ENCODE measurements at places on chromosomes 3 and 15.

GRCh38 chr15:67587331-67587730, 44.8 kb downstream of the MAP2K5 start:
- no peak for DNase-seq

DNA sequence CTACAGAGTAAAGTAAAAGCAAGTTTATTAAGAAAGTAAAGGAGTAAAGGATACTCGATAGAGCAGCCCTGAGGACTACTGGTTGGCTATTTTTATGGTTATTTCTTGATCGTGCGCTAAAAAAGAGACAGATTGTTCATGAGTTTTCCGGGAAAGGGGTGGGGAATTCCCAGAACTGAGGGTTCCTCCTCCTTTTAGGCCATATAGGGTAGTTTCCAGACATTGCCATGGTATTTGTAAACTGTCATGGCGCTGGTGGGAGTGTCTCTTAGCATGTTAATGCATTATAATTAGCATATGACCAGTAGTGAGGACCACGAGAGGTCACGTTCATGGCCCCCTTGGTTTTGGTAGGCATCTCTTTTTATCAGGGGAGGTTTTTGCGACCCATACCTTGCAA, 213.1 kb downstream of the OSBPL10 start:
- DNase-seq, result no peak

GRCh38 chr3:180680097-180680430, 775 bp upstream of the CCDC39 start:
- no peak for DNase-seq

GRCh38 chr3:195583831-195584542, at the start of gene APOD:
Gene APOD, minus strand, starts transcription at chr3:195583940. Its CDS starts 4,479 bp downstream, at chr3:195579461.
- peak; percentile 36 for DNase-seq

GRCh38 chr3:42173307-42173706, 82.2 kb downstream of the TRAK1 start:
- no peak for DNase-seq

DNA sequence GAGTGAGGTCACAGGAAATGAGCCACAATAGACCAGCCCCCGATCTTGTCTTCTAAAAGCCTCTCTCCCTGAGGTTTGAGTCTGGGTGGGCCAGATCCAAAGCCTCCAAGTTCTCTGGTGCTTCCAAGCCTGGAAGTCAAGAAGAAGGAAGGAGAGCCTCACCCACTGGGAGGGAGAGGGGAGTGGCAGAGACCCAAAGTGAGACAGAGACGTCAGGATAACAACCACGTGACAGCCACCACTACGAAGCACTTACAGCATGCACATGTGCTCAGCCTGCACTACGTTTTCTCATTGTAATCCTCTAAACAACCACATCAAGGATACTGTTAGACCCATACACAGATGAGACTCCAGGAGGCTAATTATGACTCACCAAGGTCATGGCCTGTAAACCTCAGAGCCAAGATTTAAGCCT, 197.3 kb upstream of the LINGO1 start:
- no peak for DNase-seq

DNA sequence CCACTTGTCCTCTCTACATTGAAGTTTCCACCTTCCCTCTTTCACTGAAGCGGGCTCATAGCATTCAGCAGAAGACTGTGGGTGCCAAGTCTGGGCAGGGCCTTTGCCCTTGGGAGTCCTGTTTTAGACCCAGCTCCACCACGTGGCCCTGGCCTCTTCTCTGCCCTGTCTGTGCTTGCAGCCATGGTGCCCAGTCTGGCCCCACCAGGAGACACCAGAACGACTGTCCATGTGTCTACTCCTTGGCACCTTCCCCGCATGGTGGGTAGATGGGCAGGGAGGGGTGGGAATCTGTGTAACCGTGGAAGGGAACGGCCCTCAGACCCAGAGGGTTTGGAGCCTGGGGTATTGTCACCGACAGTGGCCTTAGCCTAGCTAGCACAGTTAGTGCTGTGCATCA, 17.9 kb upstream of the EMC3 start:
- no peak for DNase-seq

DNA sequence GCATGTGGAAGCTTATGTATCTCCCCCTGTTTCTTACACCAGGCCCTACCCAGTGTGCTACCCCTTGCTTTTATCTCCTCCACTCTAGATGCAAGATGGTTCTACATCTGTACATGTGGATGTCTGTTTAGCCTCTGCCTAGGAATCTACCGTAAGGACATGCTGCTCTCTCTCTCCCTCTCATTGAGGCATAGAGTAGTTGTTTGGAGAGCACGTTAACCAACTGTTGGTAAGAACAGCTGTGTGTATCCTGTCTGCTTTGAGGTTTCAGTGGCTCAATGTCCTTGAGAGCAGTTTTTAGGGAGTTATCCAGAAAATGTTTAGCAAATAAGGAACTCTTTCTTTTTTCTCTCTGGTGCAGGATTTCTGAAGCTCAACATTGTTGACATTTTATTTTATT, 152.8 kb downstream of the DNAJB8 start:
- DNase-seq, result no peak

GRCh38 chr3:21544076-21544462, 206.9 kb downstream of the ZNF385D start:
- DNase-seq, result no peak

GRCh38 chr3:197083486-197083885, 53.9 kb upstream of the MELTF start:
- peak; percentile 65 for DNase-seq

DNA sequence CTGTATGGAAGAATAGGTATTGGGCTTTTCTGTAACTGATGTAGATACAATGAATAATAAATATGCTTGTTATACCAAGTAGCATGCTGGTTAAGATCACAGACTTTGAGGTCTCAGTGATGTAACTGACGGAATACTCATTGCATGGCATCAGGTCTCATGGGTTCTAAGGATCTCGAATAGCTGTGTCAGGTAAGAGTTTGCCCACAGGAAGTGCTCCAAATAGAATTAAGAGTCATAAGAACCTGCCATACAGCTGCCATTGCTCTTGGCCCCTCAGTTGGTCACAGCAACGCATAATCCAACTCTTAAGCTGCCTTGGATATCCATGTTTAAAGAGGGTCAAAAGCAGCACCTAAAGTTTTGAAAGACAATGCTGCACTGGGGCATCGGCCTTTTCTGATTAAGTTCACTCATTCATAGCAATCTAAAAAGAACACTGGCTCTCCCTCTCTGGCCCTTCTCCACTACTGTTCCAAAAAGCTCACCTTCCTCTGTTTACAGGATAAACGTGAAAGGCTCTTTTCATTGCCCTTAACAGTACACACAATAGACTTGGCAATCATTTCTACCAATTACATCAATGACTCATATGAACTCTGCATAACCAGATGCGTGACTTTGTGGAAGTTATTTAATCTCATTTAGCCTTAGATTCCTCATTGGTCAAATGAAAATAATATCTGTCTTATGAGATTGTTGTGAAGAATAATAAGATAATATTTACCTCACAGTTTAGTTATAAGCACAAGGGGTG, 74.6 kb downstream of the ZBTB20 start:
- DNase-seq, result no peak

- DNase-seq, result no peak
Measured at GRCh38 chr3:117589454-117589853, 879.9 kb downstream of the TUSC7 start.

GRCh38 chr3:124257336-124257864, 265.5 kb upstream of the ROPN1 start:
- DNase-seq, result peak; percentile 49

DNA sequence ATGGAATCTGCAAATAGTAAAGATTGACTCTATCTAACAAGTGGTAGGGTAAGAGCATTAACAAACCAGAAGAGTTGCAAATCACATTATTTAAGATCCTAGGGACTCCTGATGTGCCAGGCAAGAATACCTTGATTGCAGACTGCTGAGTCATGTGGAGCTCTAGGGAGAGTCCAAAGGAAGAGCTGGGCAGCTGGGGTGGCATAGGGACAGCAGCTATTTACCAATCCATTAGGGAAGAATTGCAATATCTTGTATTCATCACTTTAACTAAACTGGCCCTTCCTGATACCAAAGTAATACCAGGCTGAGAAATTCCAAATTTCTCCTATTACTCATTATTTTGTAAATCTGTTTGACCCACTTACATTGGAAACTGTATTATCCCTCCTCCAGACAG, 52.2 kb upstream of the ACP3 start:
- peak; percentile 71 for DNase-seq

DNA sequence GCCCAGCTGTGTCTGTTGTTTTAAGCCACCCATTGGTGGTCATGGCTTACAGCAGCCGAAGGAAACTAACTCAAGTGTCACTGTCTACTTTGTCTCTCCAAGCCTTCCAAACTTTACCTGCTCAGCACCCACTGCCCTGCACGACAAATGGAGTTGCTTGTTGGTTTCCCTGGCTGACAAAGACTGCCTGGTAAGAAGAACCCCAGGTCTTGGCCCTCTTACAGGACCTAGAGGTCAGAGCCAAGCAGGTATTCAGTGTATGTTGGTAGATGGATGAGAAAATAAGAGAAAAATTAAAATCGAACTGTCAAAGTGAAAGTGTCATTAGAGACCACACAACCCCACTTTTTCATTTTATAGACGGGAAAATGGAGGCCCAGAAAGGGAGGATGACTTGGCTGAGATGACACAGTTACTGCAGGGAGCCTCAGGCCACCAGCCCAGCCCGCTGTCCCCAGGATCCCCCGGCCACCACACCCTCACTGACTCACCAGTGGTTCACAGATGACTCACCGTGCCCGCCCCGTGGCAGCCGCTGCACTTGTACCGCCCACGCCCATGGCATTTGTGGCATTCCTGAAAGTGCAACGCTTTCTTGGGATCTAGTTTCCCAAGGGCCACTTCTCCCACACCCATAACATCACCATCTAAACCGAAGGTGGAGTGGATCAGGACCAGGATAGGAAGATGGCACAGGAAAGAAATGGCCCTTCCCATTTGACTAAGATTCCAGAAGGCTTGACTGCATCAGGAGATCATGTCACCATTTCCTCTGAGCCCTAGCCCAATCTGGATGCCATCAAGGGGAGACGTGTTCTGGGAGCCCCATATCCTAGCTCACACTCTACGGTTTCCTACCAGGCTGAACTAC, 15.2 kb downstream of the SSUH2 start:
- DNase-seq, result peak; percentile 90

GRCh38 chr15:62519900-62520299, 354.8 kb upstream of the C2CD4B start:
- no peak for DNase-seq

DNA sequence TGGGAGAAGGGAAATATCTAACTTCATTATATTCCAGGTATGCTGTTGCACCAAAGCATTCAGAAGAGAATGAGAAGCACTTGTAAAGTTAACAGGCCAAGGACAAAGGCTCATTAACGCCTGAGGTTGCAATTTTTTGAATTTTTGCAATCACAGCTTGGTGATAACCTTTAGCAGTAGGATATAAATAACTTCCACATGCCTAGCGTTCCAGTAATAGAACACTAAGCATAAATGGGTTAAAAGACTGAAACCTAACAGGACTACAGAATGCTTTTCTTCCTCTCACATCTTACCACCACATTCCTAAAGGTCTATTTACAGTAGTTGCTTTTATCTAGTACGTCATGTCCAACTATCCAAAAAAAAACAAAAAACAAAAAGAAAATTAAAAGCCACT, 57.4 kb upstream of the IMPG2 start:
- no peak for DNase-seq

- no peak for DNase-seq
Measured at GRCh38 chr3:169269005-169269404, 394.5 kb downstream of the MECOM start.

DNA sequence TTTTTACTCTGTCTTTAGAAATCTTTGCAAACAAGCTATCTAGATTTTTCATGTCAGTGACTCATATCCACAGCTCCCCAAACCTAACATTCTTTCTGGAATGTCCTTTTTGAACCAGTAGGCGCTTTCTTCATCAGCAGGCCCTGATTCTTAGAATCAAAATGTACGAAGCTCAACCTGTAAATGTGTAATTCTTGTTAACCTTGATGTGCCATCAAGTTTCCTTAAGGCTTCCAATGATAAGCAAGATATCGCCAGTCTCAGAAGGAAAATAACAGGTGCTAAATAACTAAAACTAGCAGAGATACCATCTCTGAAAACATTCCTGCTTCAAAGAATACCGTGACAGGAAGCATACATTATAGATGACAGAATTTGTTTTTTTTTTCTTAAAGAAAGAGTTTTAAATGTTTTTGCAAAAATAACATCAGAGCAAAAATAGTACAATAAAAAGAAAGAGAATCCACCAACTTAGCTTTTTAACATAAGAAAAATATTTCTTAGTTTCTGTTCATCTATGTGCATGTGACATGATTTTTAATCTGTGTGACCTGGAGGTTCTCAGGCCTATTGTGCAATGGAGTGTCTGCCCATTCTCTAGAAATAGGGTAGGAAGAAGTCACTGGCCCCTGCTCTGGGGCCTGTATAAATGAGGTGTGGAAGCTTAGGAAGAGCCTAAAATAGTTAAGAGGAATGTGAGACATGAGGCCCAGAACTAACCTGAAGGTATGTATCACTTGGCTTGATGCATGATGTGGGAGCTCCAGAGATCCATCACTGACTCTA, 14.7 kb upstream of the SECISBP2L start:
- peak; percentile 56 for DNase-seq

DNA sequence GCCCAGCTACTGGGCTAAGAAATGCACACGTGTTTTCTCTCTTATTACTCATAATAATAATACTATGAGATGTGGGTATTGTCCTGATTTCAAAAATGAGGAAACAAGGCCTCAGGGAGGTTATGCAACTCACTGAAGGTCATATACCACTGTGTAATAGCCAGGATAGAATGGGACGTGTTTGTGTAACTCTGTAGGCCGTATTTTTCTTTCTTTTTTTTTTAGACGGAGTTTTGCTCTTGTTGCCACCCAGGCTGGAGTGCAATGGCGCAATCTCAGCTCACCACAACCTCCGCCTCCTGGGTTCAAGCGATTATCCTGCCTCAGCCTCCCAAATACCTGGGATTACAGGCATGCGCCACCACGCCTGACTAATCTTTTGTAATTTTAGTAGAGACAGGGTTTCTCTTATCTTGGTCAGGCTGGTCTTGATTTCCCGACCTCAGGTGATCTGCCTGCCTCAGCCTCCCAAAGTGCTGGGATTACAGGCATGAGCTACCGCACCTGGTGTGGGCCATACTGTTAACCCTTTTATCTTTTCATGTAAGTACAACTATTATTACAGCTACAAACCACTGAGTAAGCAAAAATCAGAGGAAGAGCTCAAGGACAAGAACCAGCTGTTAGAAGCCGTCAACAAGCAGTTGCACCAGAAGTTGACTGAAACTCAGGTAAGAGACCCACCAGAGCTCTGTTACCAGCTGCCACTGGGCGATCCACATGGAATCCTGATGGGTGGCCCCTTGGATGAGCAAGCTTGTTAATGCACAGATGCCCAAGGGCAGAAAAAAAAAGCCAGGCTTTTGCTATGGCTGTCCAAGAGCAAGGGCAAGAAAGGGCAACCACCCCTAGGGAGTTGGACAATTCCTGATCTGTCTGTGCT, 6.7 kb downstream of the KNSTRN start:
- DNase-seq, result peak; percentile 97
